ENCODE measurements at places on chromosomes 4 and X.
A peak's percentile ranks its signal among the peaks of the same experiment; 100 is the strongest.

DNA sequence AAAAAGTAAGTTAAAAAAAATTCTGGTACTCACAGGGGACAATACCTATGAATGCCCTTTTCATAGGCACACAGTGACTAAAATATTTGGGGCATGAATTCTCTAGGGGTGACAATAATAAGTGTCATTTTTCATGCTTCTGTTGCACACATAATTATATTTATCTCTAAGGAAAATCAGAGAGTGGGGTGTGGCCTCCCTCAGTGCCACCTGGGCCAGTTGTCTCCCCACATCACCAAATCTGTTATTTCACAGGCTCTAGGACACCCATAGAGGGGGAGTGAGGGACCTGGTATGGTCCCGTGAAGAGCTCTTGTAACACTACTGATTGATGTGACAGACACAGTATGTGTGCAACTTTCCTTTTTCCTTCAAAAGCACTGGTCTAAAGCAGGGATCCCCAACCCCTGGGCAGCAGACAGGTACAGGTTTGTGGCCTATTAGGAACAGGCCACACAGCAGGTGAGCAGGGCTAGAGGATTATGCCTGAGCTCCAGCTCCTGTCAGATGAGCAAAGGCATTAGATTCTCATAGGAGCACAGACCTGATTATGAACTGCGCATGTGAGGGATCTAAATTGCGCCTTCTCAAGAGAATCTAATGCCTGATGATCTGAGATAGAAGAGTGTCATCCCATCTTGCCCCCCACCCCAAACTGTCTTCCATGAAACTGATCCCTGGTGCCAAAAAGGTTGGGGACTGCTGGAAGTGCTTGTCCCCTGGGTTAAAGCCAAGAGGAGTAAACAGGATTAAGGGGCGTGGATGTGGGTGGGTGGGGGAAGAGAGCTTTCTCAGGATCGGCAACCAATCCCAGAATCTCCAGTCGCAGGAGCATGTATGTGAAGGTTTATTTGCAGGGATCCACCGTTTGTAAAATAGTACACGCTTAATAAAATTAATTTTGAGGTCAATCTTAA, 856 bp downstream of the SLC9B1 start:
- DNase-seq, result no peak

DNA sequence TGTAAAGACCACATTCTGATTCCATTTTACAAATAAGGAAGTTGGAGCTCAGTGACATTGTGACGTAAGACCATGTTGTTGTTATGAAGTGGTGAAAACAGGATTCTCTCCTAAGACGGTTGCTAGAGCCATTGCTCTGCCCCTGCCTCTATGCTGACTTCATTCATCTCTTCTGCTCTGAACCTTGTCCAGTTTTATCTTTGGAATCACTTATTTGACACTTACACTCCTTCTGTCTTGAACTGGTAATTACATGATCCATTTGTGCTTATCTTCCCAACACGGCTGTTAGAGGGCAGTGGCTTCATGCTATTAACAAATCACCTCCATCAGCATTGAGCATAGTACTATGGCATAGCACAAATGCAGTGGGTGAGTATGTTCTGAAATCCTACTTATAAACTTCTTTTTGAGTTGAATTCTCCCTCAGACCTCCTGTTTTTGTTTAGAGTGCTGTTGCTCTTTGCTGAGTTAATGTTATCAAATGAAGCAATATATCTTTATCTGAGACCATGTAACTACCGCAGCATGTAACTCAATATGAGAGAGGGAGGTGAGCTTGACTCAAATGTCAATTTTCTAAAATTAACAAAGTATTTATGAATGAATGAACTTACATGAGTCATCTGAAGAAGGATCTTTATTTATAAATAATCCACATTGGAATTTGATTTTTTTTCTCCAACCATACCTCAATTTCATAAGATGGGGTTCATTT, 177.8 kb downstream of the RASL11B start:
- DNase-seq, result no peak

GRCh38 chr4:7759216-7759615, 180.4 kb downstream of the AFAP1 start:
- DNase-seq, result no peak

- no peak for DNase-seq
Measured at GRCh38 chrX:54530357-54530900, 410 bp downstream of the GNL3L start.

- DNase-seq, result peak; percentile 86
Measured at GRCh38 chr4:149344436-149344835, 471.2 kb downstream of the IQCM start.

DNA sequence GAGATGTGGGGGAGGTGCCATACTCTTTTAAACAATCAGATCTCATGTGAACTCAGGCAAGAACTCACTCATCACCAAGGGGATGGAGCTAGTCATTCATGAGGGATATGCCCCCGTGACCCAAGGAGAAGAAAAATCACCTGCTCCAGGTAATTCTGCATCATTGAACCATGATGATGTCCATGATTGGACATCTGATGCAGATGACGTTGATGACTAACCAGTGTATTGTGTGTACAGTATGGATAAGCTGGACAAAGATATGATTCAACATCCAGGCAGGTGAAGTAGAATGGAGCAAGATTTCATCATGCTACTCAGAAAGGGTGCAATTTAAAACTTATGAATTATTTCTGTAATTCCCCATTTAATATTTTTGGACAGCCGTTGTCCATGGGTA, 286.4 kb upstream of the SMIM31 start:
- DNase-seq, result no peak

DNA sequence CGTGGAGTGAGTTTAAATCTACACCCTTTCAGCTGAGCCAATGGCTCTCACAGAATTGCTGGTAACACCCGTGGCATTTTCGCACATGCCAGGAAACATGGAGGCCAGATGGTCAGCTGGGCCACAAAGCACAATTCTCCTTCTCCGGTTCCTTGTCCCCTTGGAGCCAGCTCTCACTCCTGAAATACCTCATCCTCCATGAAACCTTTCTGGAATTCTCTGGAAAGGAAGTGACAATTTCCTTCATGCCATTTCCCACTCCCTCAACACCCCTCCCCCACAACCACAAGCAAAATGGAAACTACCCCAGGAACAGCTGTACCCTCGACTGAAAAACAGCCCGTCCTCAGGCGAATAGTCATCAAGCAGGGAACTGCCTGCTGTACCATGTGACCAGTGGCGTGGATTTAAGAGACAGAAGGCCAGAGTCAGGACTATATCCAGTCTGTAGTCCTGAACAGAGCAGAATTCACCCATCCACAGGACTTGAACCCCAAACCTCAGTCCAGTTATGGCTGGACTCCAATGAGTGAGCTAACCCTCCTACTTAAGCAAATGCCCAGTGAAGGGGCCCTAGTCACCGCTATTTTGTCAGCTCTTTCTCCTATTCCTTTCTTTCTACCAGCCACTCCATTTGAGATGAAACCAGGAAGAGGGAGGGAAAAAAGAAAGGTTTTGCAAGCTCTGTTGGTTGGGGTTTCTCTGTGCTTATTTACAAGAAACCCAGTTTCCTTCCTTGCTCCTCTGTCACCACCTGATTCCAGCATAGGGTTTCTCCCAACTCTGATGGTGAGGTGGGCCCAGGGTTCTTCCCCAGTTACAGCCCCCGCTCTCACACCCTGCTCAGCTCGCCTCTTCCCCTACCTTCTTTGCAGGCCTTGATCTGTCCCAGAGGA, 24.5 kb downstream of the ELF4 start:
- peak; percentile 80 for DNase-seq

- peak; percentile 22 for DNase-seq
Measured at GRCh38 chr4:143402776-143403552, 66.3 kb downstream of the GAB1 start.

- DNase-seq, result no peak
Measured at GRCh38 chr4:48028696-48029095, 12.1 kb downstream of the NIPAL1 start.

GRCh38 chr4:171031338-171031737, 781.9 kb upstream of the GALNTL6 start:
- DNase-seq, result no peak

DNA sequence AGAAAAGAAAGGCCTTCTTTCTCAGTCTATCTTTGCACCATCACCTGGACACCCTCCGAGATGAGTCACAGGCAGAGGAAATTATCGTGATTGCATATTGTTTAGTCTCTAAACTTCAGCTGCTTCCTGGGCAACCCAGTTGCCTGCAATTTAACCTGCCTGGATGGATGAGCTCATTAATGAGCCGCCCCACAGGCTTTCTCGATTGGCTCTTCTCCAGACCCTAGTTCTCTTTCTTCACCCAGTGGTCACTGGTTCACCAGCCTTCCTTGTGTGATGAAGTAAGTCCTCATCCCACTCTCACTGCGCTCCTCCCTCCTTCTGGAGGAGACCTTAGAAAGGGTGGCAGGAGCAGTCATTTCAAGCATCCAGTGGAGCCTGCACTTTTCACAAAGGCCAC, 94.4 kb downstream of the SOWAHB start:
- peak; percentile 68 for DNase-seq

GRCh38 chrX:48789366-48790220, 3.2 kb downstream of the GATA1 start:
- DNase-seq, result no peak

- peak; percentile 15 for DNase-seq
Measured at GRCh38 chr4:87317527-87317926, 5.2 kb downstream of the HSD17B13 start.

- DNase-seq, result no peak
Measured at GRCh38 chrX:100609591-100609990, 24.9 kb downstream of the TNMD start.

DNA sequence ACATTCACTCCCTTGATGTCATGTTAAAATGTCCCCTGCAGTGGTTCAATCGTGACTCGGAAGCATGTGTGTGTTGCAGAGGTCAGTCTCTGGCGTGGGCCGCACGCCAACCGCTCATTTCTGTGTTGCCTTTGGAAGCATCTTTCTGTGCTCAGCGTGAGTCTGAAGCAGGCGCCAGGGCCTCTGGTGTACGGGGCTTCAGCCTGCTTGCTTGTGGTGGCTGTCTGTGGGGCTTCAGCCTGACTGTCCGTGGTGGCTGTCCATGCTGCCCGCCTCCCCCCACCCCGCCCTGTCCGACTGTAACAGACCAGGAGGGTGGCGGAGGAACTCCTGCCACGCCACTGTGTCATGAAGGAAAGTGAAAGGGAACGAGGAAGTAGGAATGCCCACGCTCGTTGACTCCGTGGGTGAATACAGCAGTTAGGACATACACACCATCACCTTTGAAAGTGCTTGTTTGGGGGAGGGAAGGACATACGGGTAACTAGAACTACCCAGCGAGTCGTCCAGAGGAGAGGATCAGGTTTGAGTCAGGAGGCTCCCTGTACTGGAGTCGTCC, 14.7 kb upstream of the CLCN4 start:
- no peak for DNase-seq

- no peak for DNase-seq
Measured at GRCh38 chr4:81722290-81722851, 250.7 kb upstream of the RASGEF1B start.

- DNase-seq, result peak; percentile 57
Measured at GRCh38 chr4:82715731-82716617, 82.6 kb downstream of the SCD5 start.

- no peak for DNase-seq
Measured at GRCh38 chr4:7060346-7061150, 7.3 kb downstream of the GRPEL1 start.

DNA sequence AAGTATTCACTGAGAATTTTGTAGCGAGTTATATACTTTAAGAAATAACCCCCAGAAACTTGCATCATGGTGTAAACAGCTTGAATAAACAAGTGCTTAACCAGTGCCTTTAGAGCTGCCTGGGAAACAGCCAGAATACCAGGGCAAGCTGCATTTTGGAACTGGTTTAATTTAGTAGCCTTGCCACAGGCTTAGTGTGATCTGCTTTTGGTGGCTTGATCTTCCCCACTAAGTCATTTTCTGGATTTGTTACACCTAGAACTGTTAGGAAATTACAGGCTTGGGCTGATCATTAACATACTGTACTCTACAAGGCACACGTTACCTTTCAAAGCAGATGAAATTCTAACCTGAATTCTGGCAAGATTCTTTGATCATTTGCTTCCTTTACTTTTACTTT, 35.4 kb downstream of the NPNT start:
- DNase-seq, result no peak
